ENCODE measurements at places on chromosomes 1 and 21. TPM values are rescaled to one million over a fixed set of nuclear protein-coding genes. Genes with fewer than 3 reads are reported as not detected.

DNA sequence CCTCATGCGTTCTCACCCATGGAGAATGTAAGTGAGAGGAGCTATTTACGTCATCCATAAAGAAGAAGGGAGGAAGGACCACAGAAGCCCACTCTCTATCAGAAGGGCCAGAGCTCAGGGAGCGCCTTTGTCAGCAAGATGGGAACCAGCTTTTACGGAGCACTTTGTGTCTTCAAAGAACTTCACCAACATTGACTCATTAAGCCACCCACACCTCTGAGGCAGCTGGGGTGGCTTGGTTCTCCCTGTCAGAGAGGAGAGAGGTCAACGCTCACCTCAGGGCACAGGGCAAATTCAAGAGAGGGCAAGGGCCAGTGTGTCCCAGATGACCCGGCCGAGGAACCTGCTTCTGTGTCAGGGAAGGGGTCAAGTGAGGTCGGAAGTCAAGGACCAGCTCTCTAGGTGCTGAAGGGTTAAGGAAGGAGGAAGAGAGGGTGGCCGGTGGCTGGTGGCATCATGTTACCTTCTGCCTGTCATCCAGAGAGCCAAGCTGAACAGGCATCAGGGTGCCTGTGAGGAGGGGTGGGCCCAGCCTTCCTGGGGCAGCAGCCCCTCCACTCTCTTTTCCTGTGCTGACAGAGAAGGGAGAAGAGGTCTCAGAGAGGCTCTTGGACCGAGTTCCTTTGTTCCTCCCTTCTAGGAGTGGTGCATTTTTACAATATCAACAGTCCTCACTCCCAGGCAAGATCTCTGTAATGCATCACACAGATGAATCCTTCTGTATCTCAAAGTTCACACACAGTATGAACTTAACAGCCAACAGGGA lies 109.0 kb downstream of the ETS2 start:
- H3K36me3 ChIP-seq = no peaks in the 10 kb centered on the region
- H3K4me3 ChIP-seq = no peak overlapping the region
- no peak for DNase-seq
- no peaks in the 10 kb centered on the region for H3K4me1 ChIP-seq

GRCh38 chr1:94919241-94920030 lies 7.5 kb downstream of the CNN3 start:
- no peak for DNase-seq
- H3K36me3 ChIP-seq = no peaks in the 10 kb centered on the region
- H3K27me3 ChIP-seq = peaks cover 4% of the 10 kb centered on the region
- no peak overlapping the region for H3K4me3 ChIP-seq
- no peak overlapping the region for H3K27ac ChIP-seq

GRCh38 chr1:214547747-214548146 lies 3.7 kb downstream of the PTPN14 start:
- H3K4me3 ChIP-seq = no peak overlapping the region
- H3K4me1 ChIP-seq = no peaks in the 10 kb centered on the region
- no peak for DNase-seq
- no peaks in the 10 kb centered on the region for H3K36me3 ChIP-seq

GRCh38 chr1:225410036-225410435 lies 17.8 kb downstream of the LBR start:
- H3K36me3 ChIP-seq = peaks cover 89% of the 10 kb centered on the region
- H3K27me3 ChIP-seq = no peaks in the 10 kb centered on the region
- no peak overlapping the region for H3K4me3 ChIP-seq
- no peak overlapping the region for H3K27ac ChIP-seq

- peaks cover 42% of the 10 kb centered on the region for H3K36me3 ChIP-seq
- H3K4me3 ChIP-seq = no peak overlapping the region
- no peaks in the 10 kb centered on the region for H3K27me3 ChIP-seq
- DNase-seq = no peak
- peak overlapping the region; percentile 43 for H3K27ac ChIP-seq
- peaks cover 11% of the 10 kb centered on the region for H3K4me1 ChIP-seq
Measured at GRCh38 chr1:156226116-156226538, 13.3 kb downstream of the PMF1 start.

GRCh38 chr1:181931873-181932272 lies 129.6 kb downstream of the ZNF648 start:
- H3K27ac ChIP-seq = no peak overlapping the region
- H3K36me3 ChIP-seq = no peaks in the 10 kb centered on the region
- no peaks in the 10 kb centered on the region for H3K4me1 ChIP-seq

GRCh38 chr1:20207546-20207945 lies 21.2 kb upstream of the PLA2G2C start:
- H3K36me3 ChIP-seq = no peaks in the 10 kb centered on the region
- peaks cover 6% of the 10 kb centered on the region for H3K27me3 ChIP-seq
- H3K4me3 ChIP-seq = no peak overlapping the region

DNA sequence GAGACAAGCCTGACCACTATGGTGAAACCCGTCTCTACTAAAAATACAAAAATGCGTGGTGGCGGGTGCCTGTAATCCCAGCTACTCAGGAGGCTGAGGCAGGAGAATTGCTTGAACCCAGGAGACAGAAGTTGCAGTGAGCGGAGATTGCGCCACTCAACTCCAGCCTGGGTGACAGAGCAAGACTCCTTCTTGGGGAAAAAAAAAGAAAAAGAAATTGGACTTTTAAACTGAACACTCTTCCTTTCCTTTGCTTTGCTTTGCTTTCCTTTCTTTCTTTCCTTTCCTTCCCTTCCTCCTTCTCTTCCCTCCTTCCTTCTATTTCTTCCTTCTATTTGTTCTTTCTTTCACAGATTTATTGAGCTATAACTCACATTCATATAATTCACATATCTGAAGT lies 43.3 kb upstream of the PUM1 start:
- DNase-seq = no peak
- H3K4me1 ChIP-seq = no peaks in the 10 kb centered on the region
- H3K4me3 ChIP-seq = no peak overlapping the region
- H3K27ac ChIP-seq = no peak overlapping the region

The TRIM58 gene
- total RNA-seq = 2.9 TPM

The ASAP3 gene
- 2.3 TPM for total RNA-seq

- H3K36me3 ChIP-seq = no peaks in the 10 kb centered on the region
- H3K4me1 ChIP-seq = no peaks in the 10 kb centered on the region
- no peak overlapping the region for H3K4me3 ChIP-seq
- H3K27ac ChIP-seq = no peak overlapping the region
Measured at GRCh38 chr1:87410776-87411480, 82.2 kb downstream of the LMO4 start.

The ICOSLG gene
- 22.6 TPM for total RNA-seq

DNA sequence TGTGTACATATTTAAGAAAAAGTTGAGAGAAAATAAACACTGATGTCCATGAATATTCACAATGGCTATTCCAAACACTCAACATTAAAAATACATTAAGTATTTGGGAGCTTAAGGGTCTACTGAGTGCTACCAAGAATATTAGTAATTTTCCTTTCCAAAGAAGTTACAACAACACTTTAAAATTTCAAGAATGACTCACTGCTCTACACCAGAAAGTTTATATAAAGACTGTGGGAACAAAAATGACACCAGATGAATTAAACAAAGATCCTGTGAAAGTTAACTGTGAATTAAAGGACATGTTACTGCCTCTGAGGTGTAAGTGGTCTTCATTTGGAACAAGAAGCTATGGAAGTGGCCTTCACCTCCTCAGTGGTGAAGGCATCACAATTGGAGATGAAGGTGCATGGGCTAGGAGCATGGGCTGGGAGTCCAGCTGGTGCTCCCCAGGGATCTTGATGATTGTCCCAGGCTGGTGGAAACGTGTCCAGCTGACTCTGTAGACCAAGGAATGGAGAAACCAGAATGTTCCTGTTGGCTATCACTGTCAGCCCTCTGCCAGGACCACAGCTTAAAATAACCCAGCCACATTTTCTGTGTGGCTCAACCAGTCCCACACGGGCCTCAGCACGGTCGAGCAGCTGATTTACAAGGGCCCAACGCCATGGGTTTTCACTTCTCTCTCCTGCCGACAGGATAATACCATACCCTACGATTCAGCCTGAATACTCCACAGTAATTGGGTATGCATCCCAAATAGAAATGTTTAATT lies 28.8 kb downstream of the TAF5L start:
- no peaks in the 10 kb centered on the region for H3K4me1 ChIP-seq
- H3K36me3 ChIP-seq = peaks cover 56% of the 10 kb centered on the region
- no peak for DNase-seq
- H3K27ac ChIP-seq = no peak overlapping the region

GRCh38 chr21:22573834-22574233 lies 1575.6 kb downstream of the NCAM2 start:
- no peaks in the 10 kb centered on the region for H3K36me3 ChIP-seq
- H3K27ac ChIP-seq = no peak overlapping the region
- no peaks in the 10 kb centered on the region for H3K4me1 ChIP-seq
- no peak overlapping the region for H3K4me3 ChIP-seq

The SCNM1 gene
- 51.0 TPM for total RNA-seq

GRCh38 chr1:8873506-8874229 lies 4.8 kb downstream of the ENO1 start:
- peak; percentile 85 for DNase-seq
- peaks cover 49% of the 10 kb centered on the region for H3K4me1 ChIP-seq
- peak overlapping the region; percentile 60 for H3K4me3 ChIP-seq
- peaks cover 69% of the 10 kb centered on the region for H3K36me3 ChIP-seq
- H3K27ac ChIP-seq = peak overlapping the region; percentile 98
- no peaks in the 10 kb centered on the region for H3K27me3 ChIP-seq

The NEGR1 gene
- total RNA-seq = not detected

- H3K36me3 ChIP-seq = no peaks in the 10 kb centered on the region
- peak overlapping the region; percentile 68 for H3K27ac ChIP-seq
- peak; percentile 65 for DNase-seq
- no peaks in the 10 kb centered on the region for H3K27me3 ChIP-seq
- peaks cover 21% of the 10 kb centered on the region for H3K4me1 ChIP-seq
- no peak overlapping the region for H3K4me3 ChIP-seq
Measured at GRCh38 chr1:966704-967300, 520 bp downstream of the PLEKHN1 start.

DNA sequence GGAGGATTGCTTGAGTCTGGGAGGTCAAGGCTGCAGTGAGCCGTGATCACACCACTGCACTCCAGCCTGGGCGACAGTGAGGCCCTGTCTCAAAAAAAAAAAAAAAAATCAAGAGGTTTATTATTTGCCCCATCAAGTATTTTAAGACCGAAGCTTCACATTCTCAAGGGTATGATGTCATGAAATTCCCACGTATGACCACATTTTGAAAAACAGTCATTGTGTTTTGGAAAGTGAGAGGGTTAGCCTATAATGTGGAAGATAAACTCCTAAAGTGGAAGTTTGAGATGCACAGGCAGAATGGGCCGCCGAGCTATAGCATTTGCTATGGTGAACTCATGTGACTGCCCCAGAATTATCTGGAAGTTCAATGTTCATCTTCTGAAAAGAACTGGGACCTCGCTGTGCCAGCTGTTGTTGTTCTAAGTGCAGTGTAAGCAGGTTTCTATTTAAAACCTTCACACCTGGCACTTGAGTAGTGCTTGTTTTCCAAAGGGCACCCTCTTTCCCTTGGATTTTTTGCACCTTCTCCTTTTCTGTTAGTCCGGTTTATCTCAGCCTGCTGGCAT lies 96.9 kb upstream of the SLC25A33 start:
- H3K36me3 ChIP-seq = no peaks in the 10 kb centered on the region
- no peaks in the 10 kb centered on the region for H3K27me3 ChIP-seq
- H3K4me3 ChIP-seq = no peak overlapping the region
- no peaks in the 10 kb centered on the region for H3K4me1 ChIP-seq
- DNase-seq = no peak

DNA sequence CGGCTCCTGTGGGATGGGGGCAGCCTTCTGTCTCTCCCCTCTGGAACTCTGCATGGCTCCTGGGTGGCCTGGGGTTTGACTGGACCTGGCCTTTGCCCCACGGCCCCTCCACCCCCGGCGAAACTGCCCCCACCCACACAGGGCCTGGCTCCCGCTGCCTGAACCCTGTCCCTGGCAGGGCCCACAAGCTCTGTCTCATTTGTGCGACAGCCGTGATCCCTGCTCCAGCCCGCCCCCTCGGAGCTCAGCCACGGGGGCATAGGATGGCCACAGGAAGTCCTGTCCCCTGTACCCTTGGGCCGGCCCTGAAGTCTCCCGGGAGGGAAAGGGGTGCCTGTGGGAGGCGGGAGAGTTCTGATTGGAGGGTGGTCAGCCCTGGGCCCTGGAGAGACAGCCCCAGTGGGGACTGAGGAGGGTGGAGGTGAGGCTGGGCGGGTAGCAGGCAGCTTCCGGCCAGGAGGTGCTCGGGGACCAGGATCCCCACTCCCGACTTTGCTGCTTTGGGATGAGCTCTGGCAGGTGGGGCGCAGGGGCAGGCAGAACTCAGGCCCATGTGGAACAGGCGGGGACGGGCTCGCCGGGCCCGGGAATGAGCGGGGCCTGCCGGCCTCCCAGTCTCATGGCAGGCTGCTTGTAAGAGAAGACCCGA lies 45.1 kb downstream of the SLX9 start:
- DNase-seq = no peak
- H3K4me1 ChIP-seq = no peaks in the 10 kb centered on the region
- no peak overlapping the region for H3K4me3 ChIP-seq
- no peaks in the 10 kb centered on the region for H3K27me3 ChIP-seq

- peaks cover 5% of the 10 kb centered on the region for H3K4me1 ChIP-seq
- H3K36me3 ChIP-seq = no peaks in the 10 kb centered on the region
- no peak overlapping the region for H3K27ac ChIP-seq
- no peaks in the 10 kb centered on the region for H3K27me3 ChIP-seq
Measured at GRCh38 chr1:16975211-16975610, 5.2 kb downstream of the MFAP2 start.

The OR2M2 gene
- total RNA-seq = not detected

DNA sequence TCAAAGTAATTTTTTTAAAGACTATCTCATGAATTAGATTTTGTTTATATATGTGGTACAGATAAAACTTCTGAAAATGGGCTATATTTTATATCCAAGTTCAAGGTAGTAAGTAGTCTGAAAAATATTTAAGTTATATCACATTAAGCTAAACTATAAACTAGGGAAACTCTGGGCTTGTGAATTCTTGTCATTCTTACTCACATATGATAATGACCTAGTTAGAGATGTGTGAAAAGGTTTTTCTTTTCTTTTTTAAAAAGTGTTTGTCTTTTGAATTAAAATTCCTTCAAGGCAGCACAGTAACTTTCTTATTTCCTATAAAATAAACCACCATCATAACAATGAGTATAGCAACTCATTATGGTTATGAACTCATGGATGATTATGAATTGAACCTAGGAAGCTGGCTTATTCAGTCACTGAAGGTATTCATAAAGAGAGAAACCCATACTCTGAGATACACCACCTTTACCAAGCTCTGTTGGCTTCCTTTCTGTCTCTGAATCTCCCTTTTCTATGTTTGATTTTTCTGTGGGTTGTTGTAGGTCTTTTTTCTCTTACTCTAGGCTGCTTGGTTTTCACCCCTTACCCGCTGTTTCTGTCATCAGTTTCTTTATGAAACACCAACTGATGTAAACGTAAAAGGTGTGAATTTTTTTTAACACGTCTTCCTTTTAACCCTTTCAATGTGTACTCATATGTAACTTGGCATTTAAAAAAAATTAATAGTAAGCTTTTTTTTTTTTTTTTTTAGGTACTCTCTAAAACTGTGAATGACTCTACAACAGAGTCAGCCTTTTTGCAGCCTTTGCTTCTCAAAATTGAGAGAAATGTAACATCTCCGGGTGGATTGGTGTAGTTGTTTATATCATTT lies 25.2 kb downstream of the IL12RB2 start:
- peak overlapping the region; percentile 39 for H3K4me3 ChIP-seq
- no peaks in the 10 kb centered on the region for H3K36me3 ChIP-seq
- no peaks in the 10 kb centered on the region for H3K27me3 ChIP-seq
- H3K27ac ChIP-seq = peak overlapping the region; percentile 57
- peaks cover 27% of the 10 kb centered on the region for H3K4me1 ChIP-seq

GRCh38 chr1:99771513-99771918 lies 5.1 kb upstream of the FRRS1 start:
- DNase-seq = no peak
- H3K36me3 ChIP-seq = no peaks in the 10 kb centered on the region
- H3K27ac ChIP-seq = no peak overlapping the region
- no peak overlapping the region for H3K4me3 ChIP-seq
- peaks cover 4% of the 10 kb centered on the region for H3K4me1 ChIP-seq

GRCh38 chr1:166139735-166140134 lies 27.1 kb downstream of the FAM78B start:
- no peak for DNase-seq
- H3K27me3 ChIP-seq = no peaks in the 10 kb centered on the region
- H3K36me3 ChIP-seq = no peaks in the 10 kb centered on the region
- H3K27ac ChIP-seq = no peak overlapping the region

The PDC gene
- not detected for total RNA-seq

The TNFRSF8 gene
- 2.3 TPM for total RNA-seq

All from CD4-positive, CD25-positive, alpha-beta regulatory T cell (primary cell).